ENCODE measurements at places on chromosomes 1 and 21. TPM values are rescaled to one million over a fixed set of nuclear protein-coding genes. Genes with fewer than 3 reads are reported as not detected.

Gene RXFP4
- not detected for total RNA-seq

Gene AMY1B
- not detected for total RNA-seq

Gene RSPO1
- not detected for total RNA-seq

Gene PCP4L1
- not detected for total RNA-seq

Gene HES2
- 26.6 TPM for total RNA-seq

Gene PRUNE1
- total RNA-seq = 3.1 TPM

Gene USH2A
- not detected for total RNA-seq

Gene OLFML2B
- 0.28 TPM for total RNA-seq

Gene OR2L2
- total RNA-seq = not detected

Gene WDR47
- 19.9 TPM for total RNA-seq

Gene TFF3
- not detected for total RNA-seq

Gene CSF3R
- not detected for total RNA-seq

Gene PARS2
- 3.2 TPM for total RNA-seq

Gene NMNAT2
- total RNA-seq = 0.47 TPM

Gene ARHGEF16
- 0.09 TPM for total RNA-seq

Gene HMCN1
- 7.2 TPM for total RNA-seq

Gene WNT3A
- not detected for total RNA-seq

Gene LCE3D
- total RNA-seq = not detected

Gene GJA5
- total RNA-seq = 97.3 TPM

Gene ARHGAP30
- total RNA-seq = not detected

Gene EDN2
- 0.09 TPM for total RNA-seq

Gene UMODL1
- not detected for total RNA-seq

Gene ZNF648
- total RNA-seq = not detected

Gene PPFIA4
- 4.7 TPM for total RNA-seq

Gene MPZ
- 0.54 TPM for total RNA-seq

Gene OR6F1
- not detected for total RNA-seq

Gene MARK1
- total RNA-seq = 1.7 TPM

Gene ST6GALNAC3
- total RNA-seq = 23.7 TPM

Gene SPRR1B
- not detected for total RNA-seq

Gene PFKFB2
- 1.1 TPM for total RNA-seq

Gene CRYBG2
- total RNA-seq = 0.36 TPM

Gene AGT
- total RNA-seq = not detected

Gene GIPC2
- 18.6 TPM for total RNA-seq

Gene CRYAA
- not detected for total RNA-seq

Gene SPRR2A
- total RNA-seq = not detected

Gene CD1D
- not detected for total RNA-seq

Gene S100A14
- total RNA-seq = not detected

Gene OLFM3
- not detected for total RNA-seq

Gene PTGER3
- under 0.01 TPM for total RNA-seq

Gene CD34
- total RNA-seq = 51.4 TPM

Gene APCS
- not detected for total RNA-seq

Gene OLFML3
- total RNA-seq = 0.45 TPM

Gene GUCA2A
- total RNA-seq = not detected

Gene HOOK1
- not detected for total RNA-seq

Gene NIBAN1
- total RNA-seq = 7.5 TPM

Gene FAM72B
- 1.8 TPM for total RNA-seq

Gene LCE2B
- not detected for total RNA-seq

Gene CADM3
- total RNA-seq = 8.9 TPM
